ENCODE measurements at places on chromosomes 2 and 18.
A peak's percentile ranks its signal among the peaks of the same experiment; 100 is the strongest.

- no peak for DNase-seq
Measured at GRCh38 chr2:234839285-234839684, 112.5 kb upstream of the SH3BP4 start.

DNA sequence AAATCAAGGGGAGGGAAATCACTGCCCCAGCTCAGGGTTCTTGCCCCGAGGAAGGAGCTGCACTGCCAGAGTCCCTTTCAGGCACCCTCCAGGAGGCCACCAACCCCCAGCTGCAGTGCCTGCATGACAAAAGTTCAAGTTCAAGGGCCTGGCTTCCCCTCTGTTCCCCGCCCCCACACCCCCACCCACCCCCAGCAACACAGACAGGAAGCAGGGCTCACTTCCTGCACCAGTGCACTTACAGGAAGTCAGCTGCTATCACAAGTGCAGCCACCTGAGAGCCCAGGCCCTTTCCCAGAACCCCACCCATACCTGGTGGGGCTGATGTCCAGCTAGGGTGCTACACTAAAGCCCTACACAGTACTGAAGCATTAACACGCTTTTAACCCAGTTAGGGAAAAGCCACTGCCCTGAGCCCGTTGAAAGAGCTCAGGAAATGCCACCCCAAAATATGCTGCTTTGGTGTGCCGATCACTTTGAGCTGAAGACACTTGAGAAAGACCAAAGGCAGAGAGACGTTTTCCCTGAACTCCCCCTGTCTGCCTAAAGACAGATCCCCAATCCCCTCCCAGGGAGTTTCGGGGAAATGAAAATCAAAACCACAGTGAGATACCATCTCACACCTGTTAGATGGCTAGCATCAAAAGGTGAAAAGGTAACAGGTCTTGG lies 109.9 kb upstream of the CAB39 start:
- DNase-seq, result no peak

DNA sequence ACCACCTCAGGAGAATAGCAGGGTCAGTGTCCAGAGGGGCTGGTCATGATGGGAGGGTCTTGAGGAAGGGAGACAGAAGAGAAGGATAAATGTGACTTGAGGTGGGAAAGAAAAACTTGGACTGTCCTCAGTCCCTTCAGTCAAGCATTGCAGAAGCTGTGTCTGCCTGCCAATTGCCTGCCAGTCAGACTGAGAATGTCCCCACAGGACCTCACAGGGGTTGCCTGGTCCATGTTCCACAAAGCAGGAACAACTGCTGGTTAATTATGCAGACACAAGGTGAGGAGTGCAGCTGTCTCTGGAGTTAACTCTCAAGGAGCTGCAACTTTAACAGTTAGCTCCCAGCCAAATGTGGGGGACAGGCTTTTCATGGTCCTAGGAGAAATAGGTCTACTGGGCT lies 75.7 kb downstream of the TRIM43 start:
- no peak for DNase-seq

DNA sequence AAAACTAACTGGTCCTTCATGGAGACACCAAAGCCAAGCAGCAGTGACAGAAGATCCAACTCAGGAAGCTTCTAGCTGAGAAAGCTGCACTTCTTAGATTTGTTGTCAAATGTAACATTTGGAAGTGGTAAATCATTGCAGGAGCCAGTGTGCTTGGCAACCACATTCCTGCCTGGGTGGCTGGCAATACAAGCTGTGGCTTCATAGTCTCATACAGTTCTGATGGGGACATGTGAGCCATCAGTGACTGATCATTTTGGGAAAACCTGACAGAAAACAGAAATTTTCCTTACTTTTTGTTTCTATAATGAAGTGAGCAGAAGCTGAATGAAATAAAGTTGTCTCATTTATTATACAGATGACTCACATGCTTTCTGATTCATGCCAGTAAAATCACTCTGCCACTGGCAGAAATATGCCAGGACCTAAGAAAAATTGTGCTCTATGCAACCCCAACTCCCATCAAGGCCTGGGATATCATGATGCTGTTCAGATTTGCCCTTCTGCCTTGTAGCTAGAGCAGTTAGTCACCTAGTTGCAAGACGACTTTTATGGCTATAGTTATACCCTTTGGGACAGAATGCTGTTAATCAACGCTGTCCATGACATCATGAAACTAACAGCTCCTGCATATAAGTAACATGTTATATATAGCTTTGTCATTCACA lies 508.1 kb downstream of the ADCYAP1 start:
- DNase-seq, result no peak

GRCh38 chr2:187644486-187644885 lies 90.3 kb upstream of the TFPI start:
- DNase-seq, result no peak

DNA sequence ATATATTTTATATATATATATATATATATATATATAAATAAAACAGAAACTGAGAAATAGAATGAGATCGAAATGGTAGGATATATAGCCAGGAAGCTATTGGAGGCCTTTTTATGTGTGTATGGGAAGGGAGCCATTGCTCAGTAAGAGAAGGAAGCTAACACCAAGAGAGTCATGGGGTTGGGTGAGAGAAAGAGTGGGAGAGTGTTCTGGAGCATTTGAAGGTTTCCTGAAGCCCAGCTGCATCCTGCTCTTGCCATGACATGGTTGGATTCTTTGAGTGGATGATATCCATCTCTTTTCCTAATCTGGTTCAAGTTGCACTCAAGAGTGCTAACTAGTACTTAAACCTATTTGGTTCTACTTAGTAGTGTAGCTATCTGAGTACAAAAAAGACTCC lies 282.3 kb downstream of the DYSF start:
- DNase-seq, result no peak

GRCh38 chr2:235523486-235524150 lies 29.8 kb downstream of the AGAP1 start:
- no peak for DNase-seq

DNA sequence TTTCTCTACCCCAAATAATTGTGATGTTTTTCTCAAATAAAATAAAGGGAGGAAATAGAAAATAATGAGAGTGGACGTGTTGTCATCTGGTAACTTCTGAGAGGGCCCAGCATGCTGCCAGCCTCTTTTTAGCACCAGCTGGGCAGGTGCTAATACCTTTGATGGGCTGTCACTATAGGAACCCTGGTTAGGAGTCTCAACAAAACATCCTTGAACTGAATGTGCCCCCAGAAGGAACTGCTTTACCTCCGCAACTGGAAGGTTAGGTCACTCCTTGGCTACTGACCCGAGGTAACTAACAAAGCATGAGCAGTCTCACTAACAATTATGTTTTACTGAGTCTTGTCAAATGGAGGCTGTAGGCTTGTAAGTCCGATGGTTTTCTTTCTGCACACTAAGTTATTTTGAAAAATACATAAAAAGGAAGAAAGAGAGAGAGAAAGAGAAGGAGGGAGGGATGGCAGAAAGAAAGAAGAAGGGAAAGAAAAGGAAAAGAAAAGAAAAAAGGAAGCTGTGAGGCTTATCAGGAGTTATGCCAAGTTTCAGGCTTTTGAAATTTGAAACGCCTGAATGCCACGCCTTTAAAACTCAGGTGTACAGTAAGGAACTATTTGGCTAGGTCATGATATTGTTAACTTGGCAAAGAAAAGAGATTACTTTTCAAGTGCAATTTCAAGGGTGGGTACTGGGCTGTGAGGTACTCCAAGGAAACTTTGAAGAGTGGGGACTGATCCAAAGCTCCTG lies 91.0 kb downstream of the TGIF1 start:
- DNase-seq, result no peak

- DNase-seq, result peak; percentile 79
Measured at GRCh38 chr2:120404941-120405758, 59.2 kb downstream of the INHBB start.

GRCh38 chr18:9016633-9017166 lies 85.8 kb upstream of the NDUFV2 start:
- no peak for DNase-seq

- DNase-seq, result no peak
Measured at GRCh38 chr18:1779587-1779986, 791.7 kb downstream of the METTL4 start.

GRCh38 chr2:235639885-235640284 lies 146.0 kb downstream of the AGAP1 start:
- DNase-seq, result no peak

GRCh38 chr2:240955306-240956170 lies 42.9 kb upstream of the SNED1 start:
- DNase-seq, result peak; percentile 74

GRCh38 chr2:20603791-20604190 lies 47.1 kb downstream of the HS1BP3 start:
- DNase-seq, result peak; percentile 60

GRCh38 chr2:130837175-130837810 lies 579 bp downstream of the ARHGEF4 start:
- DNase-seq, result no peak

GRCh38 chr2:121698318-121698930 lies 38.3 kb downstream of the NIFK start:
- no peak for DNase-seq

- no peak for DNase-seq
Measured at GRCh38 chr18:23151414-23152099, 16.3 kb downstream of the CABLES1 start.

Measured in mesenteric fat pad (tissue), 1 donor.